ENCODE measurements at places on chromosomes 3 and 15. TPM values are rescaled to one million over a fixed set of nuclear protein-coding genes. Genes with fewer than 3 reads are reported as not detected.

The DUOXA1 gene
- total RNA-seq, result not detected

The GP5 gene
- total RNA-seq, result not detected

The SCAANT1 gene
- total RNA-seq, result not detected

The BCHE gene
- total RNA-seq, result 14.1 TPM

The WDR93 gene
- 0.63 TPM for total RNA-seq

The GPR160 gene
- total RNA-seq, result 2.2 TPM

The SLC9C1 gene
- total RNA-seq, result not detected

The CYP8B1 gene
- not detected for total RNA-seq

The VGLL3 gene
- total RNA-seq, result 0.94 TPM

The ADGRG7 gene
- not detected for total RNA-seq

The PLSCR2 gene
- not detected for total RNA-seq

The DPPA2 gene
- not detected for total RNA-seq

The PRSS50 gene
- 0.31 TPM for total RNA-seq

The CACNA2D3 gene
- 16.6 TPM for total RNA-seq

The CCDC9B gene
- total RNA-seq, result 4.4 TPM

The TAGLN3 gene
- 141 TPM for total RNA-seq

The LRRC28 gene
- 66.0 TPM for total RNA-seq

The RLBP1 gene
- 2.2 TPM for total RNA-seq

The FBXO40 gene
- not detected for total RNA-seq

The SLC12A8 gene
- 6.9 TPM for total RNA-seq

The CHRFAM7A gene
- 7.8 TPM for total RNA-seq

The BNIP2 gene
- 98.6 TPM for total RNA-seq

The PP2D1 gene
- total RNA-seq, result not detected

The TPRG1 gene
- 2.5 TPM for total RNA-seq

The CCDC54 gene
- total RNA-seq, result 1.6 TPM

The MAGI1 gene
- 103 TPM for total RNA-seq

The GPR62 gene
- total RNA-seq, result 0.31 TPM

The LIPH gene
- total RNA-seq, result not detected

The TTLL13 gene
- not detected for total RNA-seq
